ENCODE measurements at places on chromosomes 2 and 18.

DNA sequence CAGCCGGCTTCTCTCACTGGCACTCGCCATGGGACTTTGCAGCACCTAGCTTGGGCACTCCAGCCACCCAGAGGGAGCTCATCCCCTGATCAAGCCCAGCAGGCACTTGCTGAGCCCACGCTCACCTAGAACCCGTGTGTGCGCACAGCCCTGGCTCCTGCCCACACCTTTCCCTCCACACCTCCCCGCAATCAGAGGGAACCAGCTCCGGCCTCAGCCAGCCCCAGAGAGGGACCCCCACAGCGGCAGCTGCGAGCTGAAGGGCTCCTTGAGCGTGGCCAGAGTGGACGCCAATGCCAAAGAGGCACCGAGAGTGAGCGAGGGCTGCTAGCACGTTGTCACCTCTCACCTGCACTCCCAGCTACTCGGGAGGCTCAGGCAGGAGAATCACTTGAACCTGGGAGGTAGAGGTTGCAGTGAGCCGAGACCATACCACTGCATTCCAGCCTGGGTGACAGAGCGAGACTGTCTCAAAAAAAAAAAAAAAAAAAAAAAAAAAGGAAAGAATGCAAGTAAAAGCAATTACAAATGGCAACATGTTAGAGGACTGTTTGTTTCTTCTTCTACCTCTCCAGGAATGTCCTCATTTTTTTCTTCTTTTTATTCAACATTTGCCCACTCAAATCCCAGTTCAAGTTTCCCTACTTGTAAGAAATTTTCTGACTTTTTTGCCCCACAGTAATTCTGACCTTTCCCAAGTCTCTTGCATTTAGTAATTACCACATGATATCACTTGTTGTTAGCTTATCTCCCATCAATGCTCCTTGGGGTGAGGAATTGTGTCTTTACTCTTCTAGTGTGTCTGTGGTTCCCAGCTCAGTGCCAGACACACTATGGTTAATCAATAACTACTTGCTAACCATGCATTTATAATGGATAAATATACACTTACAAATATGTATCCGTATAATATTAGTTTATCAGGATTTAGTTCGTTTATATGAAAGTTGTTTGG is 40.6 kb upstream of the ST3GAL5 start:
- DNase-seq: no peak

DNA sequence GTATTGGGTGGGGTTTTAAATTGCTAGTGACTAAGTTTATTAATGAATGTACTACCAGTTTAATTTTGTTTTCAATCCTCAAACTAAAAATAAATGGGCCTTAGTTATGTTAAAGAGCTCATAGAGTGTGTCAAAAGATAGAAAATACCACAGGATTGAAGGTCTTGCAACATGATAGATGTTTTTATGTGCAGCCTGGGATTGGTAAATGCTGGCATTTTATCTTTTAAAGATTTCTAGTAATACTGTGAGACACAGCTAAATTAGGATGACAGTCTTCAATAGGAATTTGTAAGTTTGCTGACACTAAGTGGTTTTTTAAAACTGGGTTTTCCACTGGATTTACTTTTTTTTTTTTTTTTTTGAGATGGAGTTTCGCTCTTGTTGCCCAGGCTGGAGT is 122.3 kb downstream of the HAUS1 start:
- DNase-seq: no peak

DNA sequence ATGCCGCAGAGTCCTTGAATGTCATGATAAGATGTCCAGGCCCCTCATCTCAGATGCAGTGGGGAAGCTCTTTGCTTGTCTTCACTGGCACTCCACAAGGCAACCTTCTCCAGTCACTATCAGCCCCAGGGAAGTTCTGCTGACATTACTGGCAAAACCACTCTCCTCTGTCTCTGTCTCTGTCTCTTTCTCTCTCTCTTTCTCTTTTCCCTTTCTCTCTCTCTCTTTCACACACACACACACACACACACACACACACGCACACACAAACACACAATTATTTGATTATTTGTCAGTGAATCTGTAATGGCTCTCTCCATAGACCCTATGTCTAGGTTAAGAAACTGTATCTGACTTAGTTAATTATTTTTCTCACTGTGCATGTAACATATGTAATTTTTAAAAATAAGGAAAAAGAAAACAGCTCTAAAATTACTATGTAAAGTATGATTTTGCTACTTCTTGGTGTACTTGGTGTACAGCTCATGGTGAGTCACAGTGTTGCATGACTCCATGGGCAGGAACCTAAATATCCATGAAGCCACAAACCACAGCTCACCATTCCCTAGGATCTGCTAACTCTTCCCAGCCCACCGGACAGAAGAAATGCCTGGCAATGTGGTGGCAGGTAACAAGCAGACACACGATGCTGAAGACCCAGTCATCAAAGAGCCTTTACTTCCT is 594.9 kb upstream of the ID2 start:
- no peak for DNase-seq

DNA sequence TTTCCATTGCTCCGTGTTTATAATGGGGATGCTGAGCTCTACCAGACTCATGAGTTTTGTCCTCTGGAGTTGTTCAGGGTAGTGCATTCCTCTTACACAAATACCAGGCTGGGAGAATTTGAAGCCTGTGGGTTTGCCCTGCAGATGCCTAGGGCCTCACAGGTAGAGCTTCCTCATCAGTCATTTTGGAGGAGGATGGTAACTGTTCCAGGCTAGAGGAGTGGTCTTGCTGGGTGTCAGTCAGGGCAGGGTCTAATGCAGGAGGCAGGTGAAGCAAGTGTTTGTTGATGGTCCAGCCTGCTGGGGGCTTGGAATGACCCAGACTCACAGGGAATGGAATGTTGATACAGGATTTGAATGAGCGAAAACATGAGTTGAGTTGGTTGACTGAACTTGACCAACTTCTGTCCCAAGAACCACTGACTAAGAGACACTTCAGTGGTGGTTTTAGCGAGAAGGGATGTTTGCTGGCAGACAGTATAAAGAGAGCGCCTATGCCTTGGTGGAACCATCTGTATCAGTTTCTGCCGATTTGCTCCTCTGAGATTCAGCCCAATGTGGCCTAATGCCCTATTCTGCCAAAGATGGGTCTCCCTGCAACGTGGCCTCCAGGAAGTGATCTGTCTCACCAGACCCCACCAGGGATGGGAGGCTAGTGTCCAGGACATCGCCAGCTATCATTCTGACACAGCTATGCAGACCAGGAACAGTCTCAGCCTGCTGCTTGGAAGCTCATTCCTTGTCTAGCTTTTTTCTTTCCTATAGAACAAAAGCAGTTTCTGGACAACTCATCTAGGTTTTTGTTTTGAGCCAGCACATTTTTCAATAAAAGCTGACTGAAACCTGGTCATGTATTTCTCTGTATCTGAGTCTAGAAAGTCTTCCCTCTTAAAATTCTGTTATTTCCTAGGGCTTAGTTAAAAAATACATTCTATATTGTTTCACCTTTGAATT is 9.3 kb downstream of the IL1R2 start:
- no peak for DNase-seq

DNA sequence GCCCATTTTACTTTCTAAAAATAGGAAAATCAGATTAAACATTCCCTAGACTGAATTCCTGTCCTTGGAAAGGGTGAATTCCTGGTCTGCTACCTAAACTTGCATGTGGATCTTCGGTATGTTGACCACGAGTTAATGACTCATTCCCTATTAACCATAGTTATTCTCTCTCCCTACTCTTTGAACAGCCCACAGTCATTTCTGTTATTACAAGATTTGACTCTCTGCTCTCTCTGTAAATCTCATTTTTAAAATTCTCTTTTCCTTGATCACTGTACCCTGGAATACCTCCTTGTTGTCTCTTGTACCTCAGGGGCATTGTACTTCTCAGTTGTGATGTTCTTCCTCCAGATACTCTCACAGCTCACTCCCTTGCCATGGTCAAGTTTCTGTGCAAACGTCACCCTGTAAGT is 92.0 kb upstream of the GULP1 start:
- DNase-seq: no peak

DNA sequence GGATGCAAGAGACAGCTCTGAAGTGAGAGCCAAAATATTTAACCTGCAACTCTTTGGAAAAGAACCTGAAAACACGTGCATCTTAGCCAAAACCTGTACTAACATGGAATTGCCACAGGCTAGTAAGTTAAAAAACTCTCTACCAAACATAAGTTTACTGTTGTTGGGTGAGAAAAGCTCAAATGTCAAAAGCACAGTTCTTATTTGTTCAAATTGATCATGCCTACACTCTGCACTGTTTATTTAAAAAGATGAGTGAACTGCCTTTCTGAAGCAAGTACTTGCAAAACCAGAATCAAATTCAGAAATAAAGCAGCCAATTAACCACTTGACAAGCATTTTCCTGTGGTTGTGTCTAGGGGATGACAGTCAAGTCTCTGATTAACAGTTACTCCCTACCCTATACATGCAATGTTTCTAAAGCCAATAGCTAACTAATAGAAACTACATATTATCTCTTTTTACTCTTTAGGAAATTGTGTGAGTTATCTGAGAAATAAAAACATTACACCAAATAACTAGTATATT is 5.6 kb downstream of the IKZF2 start:
- no peak for DNase-seq

GRCh38 chr2:145524836-145525235 is 1004.9 kb upstream of the ZEB2 start:
- DNase-seq: no peak

DNA sequence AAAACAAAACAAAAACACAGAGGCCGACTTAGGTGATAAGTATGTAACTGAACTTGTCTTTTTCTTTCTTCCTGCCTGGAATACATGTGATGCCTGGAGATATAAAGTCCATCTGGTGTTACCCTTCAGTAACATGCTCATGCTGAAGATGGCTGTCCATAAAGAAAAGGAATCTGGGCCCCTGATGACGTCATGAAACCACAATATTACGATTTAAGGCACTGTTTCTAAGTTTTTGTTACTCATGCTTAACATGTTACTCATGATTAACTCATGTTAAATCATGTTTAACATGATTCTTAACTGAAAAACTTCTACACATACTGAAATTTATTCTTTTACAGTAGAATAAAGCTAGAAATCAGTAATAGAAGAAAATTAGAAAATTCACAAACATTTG is 49.0 kb downstream of the STRADB start:
- DNase-seq: no peak

DNA sequence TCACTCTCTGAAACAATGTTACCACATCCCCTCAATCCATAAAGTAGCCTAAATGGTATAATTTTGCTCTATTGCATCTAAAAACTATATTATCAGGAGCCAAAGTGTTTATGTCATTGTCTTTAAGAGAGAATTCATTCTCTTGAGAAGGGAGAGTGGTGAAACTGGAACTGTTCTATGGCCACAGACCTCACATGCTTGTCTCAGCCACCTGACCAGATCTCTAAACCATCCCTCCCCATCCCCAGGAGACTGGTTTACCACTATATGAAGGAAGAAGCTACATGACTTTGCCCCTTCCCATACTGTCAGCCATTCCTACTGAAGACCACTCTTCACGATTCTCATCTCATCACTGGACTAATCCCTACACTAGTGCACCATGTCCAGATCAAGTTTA is 9.6 kb downstream of the CDH7 start:
- no peak for DNase-seq

GRCh38 chr2:233563663-233564430 is 2.7 kb downstream of the USP40 start:
- no peak for DNase-seq

GRCh38 chr2:59391896-59392295 is 1150.8 kb upstream of the FANCL start:
- no peak for DNase-seq

DNA sequence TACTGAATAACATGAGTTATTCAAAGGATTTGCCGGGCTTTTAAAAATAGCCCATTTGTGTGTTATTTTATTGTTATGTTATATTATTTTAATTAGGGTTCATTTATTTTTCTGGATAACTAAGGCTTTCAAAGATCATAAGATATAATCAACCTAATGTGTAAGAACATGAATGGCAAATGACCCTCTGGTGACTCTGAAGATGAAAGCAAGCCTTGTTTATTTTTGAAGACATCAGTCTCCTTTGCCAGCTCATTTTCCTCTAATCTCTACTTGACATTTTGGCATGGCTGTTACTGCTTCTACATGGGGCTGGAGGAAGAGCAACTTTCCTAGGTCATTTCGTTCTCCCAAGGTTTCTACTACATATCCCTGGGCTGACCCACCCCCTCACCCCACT is 10.6 kb downstream of the FAP start:
- no peak for DNase-seq

- DNase-seq: no peak
Observed at GRCh38 chr2:136572335-136572734, 193.0 kb upstream of the THSD7B start.

DNA sequence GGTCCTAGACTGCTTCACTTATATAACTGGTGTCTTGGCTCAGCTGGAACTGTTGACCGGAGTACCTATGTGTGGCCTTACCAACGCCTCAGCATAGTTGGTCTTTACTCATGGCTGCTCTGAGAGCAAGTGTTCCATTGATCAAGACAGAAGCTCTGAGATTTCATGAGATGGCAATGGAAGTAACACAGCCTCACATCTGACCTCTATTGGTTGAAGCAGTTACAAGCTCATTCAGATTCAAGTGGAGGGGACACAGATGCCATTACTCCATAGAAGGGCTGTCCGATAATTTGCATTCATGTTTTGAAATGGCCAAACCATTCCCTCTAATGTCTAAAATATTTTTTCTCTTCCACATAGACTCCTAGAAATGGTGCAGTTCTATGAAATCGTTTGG is 46.4 kb upstream of the STK39 start:
- no peak for DNase-seq

GRCh38 chr2:219404954-219405353 is 13.2 kb upstream of the DES start:
- DNase-seq: no peak

GRCh38 chr2:232537079-232537478 is 2.4 kb upstream of the CHRNG start:
- no peak for DNase-seq

DNA sequence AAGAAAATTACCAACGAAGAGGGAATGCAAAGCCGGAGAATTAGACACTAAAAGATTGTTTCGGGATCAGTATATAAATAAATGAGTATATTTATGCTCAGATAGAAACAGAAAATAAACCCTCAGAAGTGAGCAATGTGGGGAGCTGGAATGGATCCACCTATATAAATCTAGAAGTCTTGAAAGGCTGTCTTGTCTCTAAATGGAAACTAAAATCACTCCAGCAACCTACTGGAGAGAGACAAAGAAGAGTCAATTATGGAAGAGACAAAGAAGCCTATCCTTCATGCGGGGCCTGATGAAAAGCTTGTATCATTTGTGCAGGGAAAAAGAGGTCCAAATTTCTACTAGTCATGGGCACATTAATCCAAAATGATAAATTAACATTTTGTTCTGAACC is 158.1 kb downstream of the DNAH7 start:
- no peak for DNase-seq

DNA sequence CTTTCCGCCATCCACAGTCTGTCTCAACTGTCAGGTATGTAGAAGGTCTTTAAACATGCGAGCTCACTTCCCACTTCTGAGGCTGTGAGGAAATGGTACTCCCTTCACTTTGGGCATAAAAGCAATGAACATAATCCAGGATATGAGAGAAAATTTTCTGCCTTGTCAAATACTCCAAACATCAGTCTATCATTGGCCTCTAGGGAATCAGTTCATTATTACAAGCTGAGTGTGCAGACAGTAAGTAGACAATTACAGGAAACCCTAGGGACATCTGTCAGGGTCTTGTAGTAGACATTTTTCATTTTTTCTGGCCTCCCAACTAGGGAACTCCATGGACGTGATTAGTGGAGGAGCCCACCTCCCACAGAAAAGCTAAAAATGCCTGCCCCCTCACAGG is 13.6 kb upstream of the APCDD1 start:
- no peak for DNase-seq

- no peak for DNase-seq
Observed at GRCh38 chr18:59783138-59783537, 85.9 kb upstream of the CCBE1 start.

GRCh38 chr2:128414351-128414750 is 95.7 kb upstream of the HS6ST1 start:
- DNase-seq: no peak
